ENCODE measurements at places on chromosomes 16 and 17.

- DNase-seq, result no peak
Observed at GRCh38 chr17:61450641-61451537, 1.3 kb upstream of the TBX4 start.

GRCh38 chr17:77076124-77076830 lies 64.5 kb upstream of the SEC14L1 start:
- DNase-seq, result no peak

- DNase-seq, result peak; percentile 54
Observed at GRCh38 chr16:56860226-56861020, 4.6 kb upstream of the SLC12A3 start.

DNA sequence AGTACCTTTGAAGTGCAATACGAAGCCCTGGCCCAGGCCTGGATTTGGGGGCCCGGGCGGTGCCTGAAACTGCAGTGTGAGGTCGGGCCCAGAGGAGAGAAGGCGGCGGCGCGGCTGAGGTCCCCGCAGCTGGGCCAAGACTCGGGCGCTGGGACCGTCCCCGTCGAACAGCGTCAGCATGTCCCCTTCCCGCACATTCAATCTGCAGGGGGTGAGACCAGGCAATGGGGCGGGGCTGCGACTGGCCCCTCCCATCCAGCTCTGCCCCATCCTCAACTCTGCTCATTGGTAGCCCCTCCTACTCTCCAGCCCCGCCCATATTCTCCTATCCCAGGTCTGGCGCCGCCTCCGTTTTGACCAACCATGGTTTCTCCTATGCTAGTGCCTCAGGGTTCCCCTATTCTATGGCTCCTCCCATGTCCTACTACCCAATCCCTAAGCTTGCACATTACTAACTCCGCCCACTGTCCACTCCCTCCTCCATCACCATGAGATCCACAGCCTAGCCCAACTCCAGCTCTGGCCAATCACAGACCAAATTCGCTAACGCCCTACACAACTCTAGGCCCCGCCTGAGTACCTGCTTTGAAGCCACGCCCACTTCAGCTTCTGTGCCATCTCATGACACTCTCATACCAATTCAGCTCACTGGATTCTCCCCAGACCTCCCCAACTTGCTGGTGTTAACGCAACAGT lies 14.4 kb upstream of the CDIPT start:
- no peak for DNase-seq

- DNase-seq, result no peak
Observed at GRCh38 chr17:28347261-28347891, 10.0 kb downstream of the POLDIP2 start.

GRCh38 chr16:53785044-53785443 lies 81.1 kb downstream of the FTO start:
- DNase-seq, result no peak
